B cell (primary cell): ENCODE measurements at places on chromosomes 12 and 14. TPM values are rescaled to one million over a fixed set of nuclear protein-coding genes. Genes with fewer than 3 reads are reported as not detected.
A peak's percentile ranks its signal among the peaks of the same experiment; 100 is the strongest.

GRCh38 chr12:39764944-39765560, 145.4 kb upstream of the ABCD2 start:
- DNase-seq: peak; percentile 32

- DNase-seq: no peak
These were observed 9.5 kb downstream of the BATF start for GRCh38 chr14:75531660-75532317.

The ACRBP gene
- 11.9 and 12.3 TPM in 2 replicates for total RNA-seq

DNA sequence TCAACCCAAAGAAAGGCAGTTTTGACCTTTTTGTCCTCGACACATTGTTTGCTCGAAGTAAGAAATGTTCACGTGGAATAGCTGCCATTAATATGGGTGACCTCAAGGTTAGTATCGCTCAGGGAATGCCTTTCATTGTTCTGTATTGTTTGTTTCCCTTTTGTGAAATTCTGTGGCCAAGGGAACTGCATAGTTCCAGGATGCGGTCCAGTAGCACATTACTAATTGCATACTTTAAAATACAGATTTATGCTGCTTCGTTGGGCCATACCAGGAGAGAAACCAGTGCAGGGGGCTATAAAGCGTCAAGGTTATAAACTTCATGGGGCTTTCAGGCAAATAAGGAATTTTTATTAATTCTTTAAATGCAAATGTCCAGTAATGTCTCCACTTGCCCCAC, 73.3 kb upstream of the USP44 start:
- no peak for DNase-seq

The GSC gene
- total RNA-seq: not detected in 2 replicates

GRCh38 chr12:132593938-132594358, 16.4 kb downstream of the LRCOL1 start:
- DNase-seq: no peak

- DNase-seq: peak; percentile 67
These were observed 67.0 kb downstream of the PITPNM2 start for GRCh38 chr12:123083661-123084571.

The SYNDIG1L gene
- total RNA-seq: not detected in 2 replicates

The DNAJC22 gene
- not detected in 2 replicates for total RNA-seq

The ANAPC5 gene
- total RNA-seq: 150 and 154 TPM in 2 replicates

DNA sequence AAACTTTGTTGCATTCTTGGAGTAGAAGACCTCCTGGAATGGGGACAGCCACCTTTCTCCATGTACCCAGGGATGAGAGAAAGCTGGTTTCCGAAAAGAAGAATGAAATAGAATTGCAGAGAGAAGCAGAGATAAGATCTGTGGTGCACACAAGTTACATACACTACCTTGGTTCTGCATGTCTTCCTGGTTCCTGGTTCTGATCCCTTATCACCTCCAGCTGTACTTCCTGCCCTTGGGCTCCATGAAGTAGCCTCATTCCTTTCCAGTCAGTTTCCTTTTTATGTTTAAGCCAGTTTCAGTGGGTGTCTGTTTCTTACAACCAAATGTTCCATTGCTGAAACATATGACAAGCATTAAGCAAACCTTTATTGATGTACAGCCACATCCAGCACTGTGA, 69.3 kb downstream of the FBXW8 start:
- no peak for DNase-seq

- no peak for DNase-seq
These were observed 117.1 kb upstream of the PTPRB start for GRCh38 chr12:70754330-70754741.

DNA sequence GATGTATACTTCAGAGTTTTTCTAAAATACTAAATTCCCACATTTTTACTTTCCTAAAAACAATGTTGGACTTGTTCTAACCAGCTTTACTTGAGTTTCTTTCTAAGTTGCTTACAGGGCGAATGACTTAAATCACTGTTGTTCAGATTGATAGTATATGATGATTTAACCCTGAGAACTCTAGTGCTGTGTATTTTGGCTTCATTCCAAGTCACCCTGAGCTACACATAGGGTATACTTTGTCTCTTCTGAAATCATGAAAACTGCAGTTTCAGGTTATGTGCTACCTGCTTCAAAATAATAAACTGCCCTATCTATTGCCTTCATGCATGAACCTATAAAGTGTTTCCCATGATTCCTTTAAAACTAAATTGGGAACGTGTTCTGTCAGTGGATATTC, 162.5 kb upstream of the PDE3A start:
- no peak for DNase-seq

DNA sequence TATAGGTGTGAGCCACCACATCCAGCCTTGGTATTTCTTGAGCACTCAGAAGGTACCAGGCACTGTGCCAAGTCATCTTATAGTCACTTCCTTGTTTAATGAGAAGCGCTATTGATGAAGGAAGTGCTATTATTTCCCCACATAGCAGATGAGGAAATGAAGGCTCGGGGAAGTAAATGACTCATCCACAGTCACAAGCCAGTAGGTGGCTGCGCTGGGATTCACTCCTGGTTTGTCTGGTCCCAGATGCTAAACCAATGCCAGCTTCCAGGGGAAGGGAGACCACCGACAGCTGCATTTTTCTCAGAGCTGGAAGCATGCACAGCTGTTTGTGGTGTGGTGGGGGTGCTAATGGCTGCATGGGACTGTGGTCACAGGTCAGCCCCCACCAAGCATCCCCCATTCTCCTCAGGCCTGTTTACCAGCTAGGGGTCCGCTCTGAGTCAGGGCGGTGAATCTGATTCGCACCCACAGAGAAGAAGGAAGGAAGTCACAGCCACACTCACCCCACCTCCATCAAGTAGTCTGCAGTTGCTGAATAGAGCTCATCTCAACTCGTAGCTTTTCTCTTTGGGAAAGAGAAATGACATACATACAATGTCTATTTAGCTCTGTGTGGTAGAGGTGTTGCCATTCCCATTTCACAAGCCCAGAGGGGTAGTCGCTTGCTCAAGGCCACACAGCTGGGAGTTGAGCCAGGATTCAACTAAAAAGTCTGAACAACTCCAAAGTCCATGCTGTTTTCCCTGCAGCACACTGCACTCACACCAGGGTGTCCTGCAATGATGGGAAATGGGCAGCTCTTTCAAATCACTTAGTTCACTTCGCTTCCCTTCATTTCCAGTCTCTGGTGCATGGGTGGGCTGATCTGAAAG, 6.3 kb upstream of the LTBP2 start:
- peak; percentile 82 for DNase-seq

The STYK1 gene
- not detected in 2 replicates for total RNA-seq

The DUSP16 gene
- 5.6 and 5.9 TPM in 2 replicates for total RNA-seq

The NR2C1 gene
- 53.9 and 55.4 TPM in 2 replicates for total RNA-seq
